ENCODE measurements at places on chromosomes 11 and 22.
A peak's percentile ranks its signal among the peaks of the same experiment; 100 is the strongest.

DNA sequence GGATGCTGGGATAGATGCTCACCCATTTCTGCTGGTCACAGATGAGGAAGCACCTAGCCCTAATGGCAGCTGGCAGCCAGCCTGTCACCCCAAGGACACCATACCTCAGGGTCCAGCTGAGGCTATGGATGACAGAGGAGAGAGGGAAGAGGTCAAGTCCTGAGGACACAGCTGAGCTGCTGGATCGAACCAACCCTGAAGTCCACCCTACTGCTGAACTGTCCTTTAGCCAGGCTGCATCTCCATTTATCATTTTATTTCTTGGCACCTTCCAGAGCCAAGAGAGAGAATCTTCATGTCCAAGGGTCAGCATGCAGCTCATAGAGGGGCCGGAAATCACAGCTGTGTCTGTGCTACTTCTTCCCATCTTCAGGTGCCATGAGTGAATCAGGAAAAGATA, 30.9 kb downstream of the RPS6KA4 start:
- DNase-seq, result no peak

GRCh38 chr11:74449369-74449931, 17.9 kb downstream of the KCNE3 start:
- DNase-seq, result peak; percentile 63

- no peak for DNase-seq
Measured at GRCh38 chr11:35232891-35233330, 93.9 kb downstream of the CD44 start.

GRCh38 chr11:86219311-86220193, 25.0 kb upstream of the EED start:
- peak; percentile 66 for DNase-seq

DNA sequence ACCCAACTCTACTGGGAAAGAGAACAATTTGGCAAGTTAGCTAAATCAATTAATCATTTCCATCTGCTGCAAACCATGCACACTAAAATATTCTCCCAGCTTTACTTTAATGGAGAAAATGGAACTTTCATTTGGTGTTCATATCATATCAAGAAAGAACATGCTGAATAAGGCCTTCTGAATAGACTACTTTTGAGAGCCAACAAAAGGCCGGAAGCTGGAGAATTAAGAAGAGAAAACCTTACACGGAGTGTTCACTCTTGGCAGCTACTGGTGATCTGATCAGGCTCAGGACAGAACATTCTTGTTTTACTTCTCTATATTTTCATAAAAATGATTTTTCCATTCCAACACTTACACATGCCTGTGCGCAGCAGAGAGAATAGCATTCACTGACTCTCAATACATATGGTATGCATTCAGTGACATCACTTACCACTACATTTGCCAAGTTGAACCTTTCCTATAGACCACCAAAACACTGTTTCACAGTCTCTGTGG, 165.3 kb downstream of the TTC28 start:
- no peak for DNase-seq

DNA sequence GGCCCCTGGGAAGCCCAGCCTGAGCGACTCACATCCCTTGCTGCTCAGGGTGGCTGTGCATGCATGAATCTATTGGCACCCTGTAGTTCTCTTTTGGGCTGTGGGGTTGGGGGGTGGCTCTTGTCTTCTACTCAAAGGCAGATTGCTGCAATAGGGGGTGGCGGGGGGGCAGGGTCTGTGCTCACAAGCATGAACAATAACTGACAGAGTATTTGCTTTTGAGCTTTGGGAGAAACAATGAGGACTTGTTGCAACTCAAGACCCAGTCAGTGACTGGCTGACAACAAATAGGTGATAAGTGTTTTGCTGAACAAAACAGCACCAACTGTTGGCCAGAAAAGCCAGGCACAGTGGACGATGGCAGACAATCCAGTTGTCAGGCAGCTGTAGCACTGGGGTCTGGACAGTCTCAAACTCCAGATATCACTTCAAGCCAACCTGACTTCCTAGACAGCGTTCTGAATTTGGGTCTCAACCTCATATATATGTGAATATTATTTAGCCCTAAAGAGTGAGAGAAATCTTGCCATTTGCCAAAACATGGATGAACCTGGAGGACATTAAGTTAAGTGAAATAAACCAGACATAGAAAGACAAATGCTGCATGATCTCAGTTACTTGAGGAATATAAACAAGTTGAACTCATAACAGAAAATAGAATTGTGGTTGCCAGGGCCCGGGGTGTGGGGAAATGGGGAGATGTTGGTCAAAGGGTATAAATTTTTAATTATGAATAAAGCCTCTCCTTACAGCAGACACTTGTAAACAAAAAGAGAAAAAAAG, 61.7 kb downstream of the ME3 start:
- no peak for DNase-seq

DNA sequence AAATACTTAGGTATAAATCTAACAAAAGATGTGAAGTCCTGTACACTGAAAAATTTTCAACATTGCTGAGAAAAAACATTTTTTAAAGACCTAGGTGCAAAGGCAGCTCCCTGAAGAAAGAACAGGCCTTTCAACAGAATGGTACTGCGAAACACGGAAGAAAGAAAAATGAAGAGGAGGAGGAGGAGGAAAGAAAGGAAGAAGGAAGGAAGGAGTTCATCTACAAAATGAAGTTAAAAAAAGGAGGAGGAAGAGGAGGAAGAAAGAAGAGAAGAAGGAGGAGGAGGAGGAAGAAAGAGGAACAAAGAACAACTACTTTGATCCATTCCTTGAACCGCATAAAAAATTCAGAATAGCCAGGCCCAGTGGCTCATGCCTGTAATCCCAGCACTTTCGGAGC, 29.5 kb downstream of the DGCR2 start:
- DNase-seq, result no peak

DNA sequence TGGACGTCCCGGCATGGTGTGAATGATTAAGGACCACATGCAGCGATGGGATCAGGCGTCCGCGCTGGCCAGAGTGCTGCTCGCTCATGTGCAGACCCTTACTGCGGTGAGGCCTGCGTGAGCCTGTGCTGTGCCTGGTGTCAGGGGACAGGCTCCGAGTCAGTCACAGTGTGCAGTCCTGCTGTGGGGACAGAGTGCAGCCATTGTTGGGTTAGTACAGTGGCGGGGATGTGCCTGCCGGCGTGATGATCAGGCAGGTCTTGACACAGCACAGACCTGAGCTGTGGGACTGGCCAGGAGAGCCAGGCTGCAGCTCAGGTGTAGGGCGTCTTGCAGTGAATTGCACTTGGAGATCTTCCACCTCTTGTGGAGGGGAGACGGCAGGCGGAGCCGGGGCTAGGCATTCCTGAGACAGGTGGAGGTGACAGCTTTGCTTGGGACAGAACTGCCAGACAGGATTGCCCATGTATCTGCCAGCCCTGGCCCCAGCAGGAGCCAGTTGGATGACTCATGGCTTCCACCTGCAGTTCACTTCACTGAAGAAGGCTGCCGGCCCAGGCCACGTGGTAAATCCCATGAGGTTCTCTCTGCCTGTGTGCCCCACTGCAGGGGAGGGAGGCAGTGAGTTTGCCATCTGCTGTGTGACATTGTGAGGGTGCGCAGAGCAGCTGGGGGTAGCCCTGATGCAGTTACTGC, 17.3 kb downstream of the TRMU start:
- DNase-seq, result no peak

GRCh38 chr11:58923300-58923788, 15.9 kb upstream of the GLYATL1 start:
- DNase-seq, result peak; percentile 45

DNA sequence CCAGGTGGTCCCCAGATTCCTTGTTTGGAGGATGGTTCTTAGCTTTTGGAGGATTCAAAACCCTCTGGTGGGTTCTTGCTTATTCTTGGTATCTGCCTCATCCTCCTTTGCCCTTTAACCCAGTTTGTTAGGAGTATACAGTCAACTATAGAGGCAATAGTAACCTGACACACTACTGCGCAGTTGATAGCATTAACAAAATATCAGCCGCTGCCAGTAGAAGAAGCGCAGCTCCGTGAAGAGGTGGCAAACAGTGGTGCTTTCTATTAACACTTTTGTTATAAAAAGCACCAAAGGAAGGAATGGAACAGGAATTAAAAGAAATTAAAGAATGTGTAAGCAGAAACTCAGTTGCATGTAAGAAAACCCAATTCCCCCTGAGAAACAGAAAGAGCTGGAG, 29.3 kb downstream of the SLC22A25 start:
- no peak for DNase-seq

DNA sequence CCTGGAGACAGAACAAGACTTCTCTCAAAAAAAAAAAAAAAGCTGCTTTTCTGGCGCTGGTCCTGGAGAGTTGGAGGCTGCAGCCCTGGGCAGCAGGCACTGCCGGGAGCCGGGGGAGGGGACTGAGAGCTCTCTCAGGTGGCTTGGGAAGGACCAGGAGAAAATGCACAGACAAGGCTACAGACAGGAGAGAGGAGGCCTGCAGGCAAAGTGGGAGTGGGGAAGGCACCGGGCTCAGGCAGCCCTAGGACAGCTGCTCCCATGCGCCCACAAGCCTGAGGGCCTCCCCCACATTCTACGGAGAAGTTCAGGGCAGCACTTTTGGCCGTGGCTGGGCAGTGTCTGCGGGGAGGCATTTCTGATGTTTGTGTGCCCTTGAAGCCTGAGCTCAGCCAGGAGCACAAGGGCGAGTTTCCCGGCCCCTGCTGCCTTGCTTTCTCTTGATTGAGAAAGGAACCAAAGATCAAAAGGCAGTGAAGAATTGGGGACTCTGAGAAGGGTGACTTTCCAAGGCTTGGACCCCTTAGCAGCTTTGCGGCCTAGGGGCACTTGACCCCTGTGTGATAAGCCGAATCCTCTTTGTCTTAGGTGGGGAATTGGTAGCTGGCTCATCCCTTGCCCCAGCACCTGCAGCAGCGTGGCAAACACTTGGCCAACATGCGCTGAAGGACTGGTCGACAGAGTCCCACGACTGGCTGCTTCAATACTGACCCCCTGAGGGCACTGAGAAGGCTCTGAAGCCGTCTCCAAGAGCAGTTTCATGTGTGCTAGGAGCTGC, 35.3 kb downstream of the PPM1F start:
- DNase-seq, result no peak

GRCh38 chr22:42388130-42388797, 43.9 kb downstream of the NFAM1 start:
- DNase-seq, result no peak

DNA sequence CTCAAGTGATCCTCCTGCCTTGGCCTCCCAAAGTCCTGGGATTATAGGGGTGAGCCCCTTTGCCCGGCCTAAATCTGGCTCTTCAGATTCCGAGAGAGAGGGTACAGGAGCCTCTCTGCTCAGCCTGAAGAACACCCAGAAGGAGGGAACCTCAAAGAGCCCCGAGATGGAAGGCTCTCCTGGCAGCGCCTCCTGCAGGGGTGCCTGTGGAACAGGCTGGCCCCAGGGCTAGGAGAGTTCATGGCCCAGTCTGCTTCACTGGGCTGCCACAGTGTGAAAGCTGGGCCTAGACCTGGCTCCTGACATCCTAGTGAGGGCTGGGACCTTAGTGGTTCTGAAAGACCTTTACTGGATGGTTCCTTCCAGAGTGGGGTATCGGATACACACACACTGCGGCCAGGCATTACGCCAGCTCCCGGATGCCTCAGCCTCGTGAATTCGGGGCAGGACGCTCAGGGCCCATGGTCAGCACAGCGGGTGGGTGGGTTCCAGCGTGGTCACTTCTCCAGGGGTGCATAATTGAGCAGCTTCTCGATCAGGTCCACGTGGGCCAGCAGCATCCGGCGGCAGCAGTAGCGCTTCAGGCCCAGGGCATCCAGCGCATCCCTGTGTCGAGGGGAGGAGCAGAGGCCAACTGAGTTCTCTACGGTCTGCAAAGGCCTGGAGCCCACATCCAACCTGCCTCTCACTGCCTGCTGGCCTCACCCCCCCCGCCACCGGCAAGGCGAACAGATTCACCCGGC, 2.3 kb downstream of the POLR2L start:
- DNase-seq, result no peak

DNA sequence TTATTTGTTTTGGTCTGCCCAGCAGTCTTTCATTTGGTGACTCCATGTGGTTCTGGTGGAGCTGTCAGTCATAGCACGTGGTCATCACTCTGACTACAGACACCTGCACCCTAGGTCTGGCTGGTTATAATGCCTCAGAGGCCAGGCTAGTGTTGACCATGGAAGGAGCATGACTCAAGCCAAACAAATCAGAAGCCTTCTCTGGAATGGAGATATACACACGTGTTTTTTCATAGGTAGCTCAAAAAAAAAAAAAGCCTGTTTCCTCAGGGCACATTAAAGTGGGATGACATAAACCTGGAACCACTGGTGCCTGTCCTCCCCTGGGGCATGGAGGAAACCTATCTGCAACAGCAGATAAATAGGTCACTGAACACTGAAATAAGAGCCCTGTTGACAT, 8.1 kb upstream of the PLAAT3 start:
- DNase-seq, result no peak

DNA sequence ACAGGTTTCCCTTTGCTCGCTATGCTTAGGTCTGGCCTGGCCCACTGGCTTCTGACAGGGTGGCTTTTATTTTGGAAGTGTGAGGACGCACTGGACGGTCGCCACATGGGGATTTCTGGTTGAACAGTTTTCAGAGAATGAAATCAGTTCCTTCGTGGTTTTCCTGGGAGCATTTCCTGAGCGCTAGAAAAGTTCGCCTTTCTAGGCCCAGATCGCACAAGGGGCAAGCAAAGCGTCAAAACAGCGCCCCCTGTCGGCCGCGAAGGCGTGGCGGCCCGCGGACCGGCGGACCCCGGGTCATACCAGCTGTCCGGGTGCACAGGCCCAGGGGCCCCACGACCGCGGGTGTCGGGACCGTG, 12.7 kb upstream of the CYP2R1 start:
- peak; percentile 81 for DNase-seq

DNA sequence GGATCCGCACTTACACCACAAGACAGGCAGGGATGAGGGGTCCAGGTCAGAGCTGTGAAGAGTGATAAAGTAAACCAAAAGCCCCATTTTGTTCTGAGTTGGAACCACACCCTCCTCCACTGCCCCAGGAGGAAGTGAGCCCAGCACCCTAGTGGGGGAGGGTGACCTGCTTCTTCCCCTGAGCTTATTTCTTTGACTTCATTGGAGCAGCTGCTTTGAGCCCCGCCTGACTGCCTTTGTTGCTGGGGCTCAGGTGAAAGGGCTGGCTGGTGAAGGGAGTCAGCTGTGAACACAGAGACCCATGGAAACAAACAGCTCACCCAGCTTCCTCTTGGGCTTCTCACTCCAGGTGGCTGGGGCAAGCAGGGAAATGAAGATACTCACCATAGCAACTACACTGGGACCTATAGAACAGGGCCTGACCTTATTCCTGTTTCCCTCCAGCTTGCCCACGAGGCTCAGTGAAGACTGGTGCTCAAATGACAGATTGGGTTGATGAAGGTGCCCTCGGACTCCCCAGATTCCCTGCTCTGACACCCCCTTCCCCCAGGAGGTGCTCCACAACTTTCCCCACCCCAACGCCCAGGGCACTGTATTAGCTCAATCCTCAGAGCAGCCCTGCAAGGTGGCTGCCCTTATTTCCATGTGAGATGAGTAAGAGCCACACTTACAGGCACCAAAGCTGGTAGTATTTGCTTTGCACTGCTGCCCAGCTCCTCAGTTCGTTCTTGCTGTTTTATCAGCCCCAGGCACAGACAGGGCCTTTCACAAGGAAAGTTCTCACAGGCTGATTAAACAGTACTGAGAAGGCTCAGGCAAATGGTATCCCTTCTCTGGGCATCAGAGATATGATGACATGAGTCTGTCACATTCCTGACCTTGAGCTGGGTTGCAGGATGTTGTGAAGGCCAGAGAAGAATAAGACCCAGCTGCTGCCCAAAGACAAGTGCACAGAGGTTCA, 2.4 kb downstream of the UCP2 start:
- peak; percentile 91 for DNase-seq
